Left ventricle myocardium inferior (tissue), 1 donor: ENCODE measurements at places on chromosomes 16 and 17.

- DNase-seq, result no peak
Observed at GRCh38 chr17:19242323-19242722, 5.2 kb downstream of the EPN2 start.

- DNase-seq, result no peak
Observed at GRCh38 chr16:71911121-71911520, 15.8 kb downstream of the IST1 start.

DNA sequence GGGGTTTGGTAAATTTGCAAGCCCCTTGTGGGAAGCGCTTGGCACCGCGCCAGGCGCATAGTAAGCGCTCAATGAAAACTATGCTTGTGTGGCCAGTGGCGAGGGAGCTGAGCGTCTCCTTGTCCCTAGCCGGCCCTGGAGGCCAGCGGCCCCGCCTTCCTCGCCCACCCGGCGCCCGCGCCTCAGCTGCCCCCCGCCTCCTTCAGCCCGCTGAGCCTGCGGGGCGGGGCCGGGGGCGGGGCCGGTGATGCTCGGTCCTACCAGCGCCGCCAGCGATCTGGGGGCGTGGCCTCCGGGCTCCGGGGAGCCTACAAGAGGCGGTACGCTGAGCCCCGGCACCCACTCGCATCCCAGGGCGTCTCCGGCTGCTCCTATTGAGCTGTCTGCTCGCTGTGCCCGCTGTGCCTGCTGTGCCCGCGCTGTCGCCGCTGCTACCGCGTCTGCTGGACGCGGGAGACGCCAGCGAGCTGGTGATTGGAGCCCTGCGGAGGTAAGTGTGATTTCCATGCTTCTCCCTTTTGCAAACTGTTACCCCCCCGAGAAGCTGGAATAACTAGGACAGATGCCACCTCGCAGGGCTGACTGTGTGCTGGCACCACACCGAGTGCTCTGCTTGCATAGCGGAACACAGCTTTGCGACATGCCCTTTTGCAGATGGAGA lies at the start of gene CRISPLD2:
CRISPLD2 (plus strand) TSS at position 342 of the 661 bp plus-strand sequence. CDS start 18,511 bp downstream, outside the sequence.
- DNase-seq, result peak; percentile 96

DNA sequence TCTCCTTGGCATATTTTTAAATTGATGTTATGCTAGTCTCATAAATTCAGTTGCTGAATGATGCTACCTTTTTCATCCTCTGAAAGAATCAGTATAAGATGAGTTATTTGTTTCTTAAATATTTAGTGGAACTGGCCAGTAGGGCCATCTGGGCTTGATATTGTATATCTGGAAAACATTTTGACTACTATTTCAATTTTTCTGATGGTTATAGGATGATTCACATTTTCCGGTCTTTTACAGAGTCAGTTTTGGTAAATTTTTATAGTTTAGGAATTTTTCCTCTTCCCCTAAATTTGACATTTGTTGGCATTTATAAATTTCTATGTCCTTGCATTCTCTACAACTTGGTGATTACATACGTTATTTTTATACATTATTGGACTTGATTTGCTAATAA lies 296.3 kb upstream of the AXIN2 start:
- no peak for DNase-seq

- no peak for DNase-seq
Observed at GRCh38 chr16:75579281-75579834, 13.2 kb downstream of the GABARAPL2 start.

GRCh38 chr17:6476810-6477179 lies 32.5 kb downstream of the PIMREG start:
- DNase-seq, result no peak

GRCh38 chr17:1793447-1793806 lies 31.6 kb downstream of the SERPINF1 start:
- no peak for DNase-seq

- no peak for DNase-seq
Observed at GRCh38 chr16:88337021-88337420, 45.7 kb upstream of the ZNF469 start.

DNA sequence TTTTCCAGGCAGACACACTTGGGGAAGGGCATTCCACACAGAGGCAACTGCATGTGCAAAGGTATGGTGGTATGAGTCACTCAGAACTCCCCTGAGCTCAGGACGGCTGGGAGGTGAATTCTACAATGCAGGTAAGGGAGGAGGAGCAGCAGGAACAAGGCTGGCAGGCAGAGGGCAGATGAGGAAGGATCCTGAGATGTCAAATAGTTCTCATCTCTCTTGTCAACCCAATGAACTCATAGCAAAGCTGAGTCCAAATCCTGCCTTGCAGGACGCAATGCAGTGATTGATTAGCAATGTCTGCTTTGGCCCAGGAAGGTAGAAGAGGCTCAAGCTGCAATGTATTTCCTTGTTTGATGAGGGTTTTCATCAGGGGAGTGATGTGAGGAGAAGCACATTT lies 243.5 kb downstream of the XYLT1 start:
- no peak for DNase-seq

DNA sequence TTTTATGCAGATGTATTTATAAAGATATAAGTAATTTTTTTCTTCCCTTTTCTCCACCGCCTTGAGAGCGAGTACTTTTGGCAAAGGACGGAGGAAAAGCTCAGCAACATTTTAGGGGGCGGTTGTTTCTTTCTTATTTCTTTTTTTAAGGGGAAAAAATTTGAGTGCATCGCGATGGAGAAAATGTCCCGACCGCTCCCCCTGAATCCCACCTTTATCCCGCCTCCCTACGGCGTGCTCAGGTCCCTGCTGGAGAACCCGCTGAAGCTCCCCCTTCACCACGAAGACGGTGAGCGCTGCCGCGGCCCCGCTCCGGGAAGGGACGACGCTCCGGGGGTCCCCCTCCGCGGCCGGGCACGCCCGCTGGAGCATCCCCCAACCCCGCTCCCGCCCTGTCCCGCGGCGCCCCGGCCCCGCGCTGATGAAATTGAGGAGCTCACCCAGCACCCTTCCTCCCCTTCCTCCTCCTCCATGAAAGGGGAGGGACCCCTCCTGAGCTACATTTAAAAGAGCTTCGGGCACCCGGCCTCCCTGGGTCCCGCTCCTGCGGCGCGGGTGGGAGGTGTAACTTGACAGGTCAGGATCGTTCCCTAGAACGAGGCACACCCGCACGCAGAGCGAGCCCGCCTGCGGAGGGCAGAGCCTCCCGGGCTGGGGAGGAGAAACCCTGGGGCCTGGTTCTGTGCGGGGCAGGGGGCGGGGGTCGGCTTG lies 706 bp downstream of the HLF start:
- no peak for DNase-seq

- DNase-seq, result no peak
Observed at GRCh38 chr17:48615047-48615962, at the start of gene HOXB8. Gene HOXB8 (minus strand): TSS chr17:48615292. CDS start chr17:48614704, 588 bp downstream.

DNA sequence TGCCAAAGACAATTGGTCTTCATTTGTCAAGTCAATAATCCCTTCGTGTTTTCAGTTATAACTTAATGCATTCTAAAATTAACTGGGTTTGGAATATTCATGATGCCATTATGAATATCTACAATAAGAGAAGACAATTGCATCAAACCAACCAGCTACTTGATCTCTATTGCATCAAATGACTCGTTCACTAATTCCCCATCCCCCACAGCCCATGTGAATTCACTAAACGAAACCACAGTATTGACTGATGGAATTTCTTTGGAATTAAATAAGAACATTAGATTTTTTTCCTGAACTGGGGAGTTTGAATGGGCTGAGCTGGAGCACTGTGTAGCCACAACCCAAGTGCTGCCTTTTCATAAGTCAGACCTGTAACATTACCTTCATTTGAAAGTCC lies 65.3 kb downstream of the HS3ST3B1 start:
- no peak for DNase-seq
